ENCODE measurements at places on chromosomes 6 and 20. TPM values are rescaled to one million over a fixed set of nuclear protein-coding genes. Genes with fewer than 3 reads are reported as not detected.

Gene MDFI
- not detected for total RNA-seq

Gene LY6G6F
- total RNA-seq = not detected

DNA sequence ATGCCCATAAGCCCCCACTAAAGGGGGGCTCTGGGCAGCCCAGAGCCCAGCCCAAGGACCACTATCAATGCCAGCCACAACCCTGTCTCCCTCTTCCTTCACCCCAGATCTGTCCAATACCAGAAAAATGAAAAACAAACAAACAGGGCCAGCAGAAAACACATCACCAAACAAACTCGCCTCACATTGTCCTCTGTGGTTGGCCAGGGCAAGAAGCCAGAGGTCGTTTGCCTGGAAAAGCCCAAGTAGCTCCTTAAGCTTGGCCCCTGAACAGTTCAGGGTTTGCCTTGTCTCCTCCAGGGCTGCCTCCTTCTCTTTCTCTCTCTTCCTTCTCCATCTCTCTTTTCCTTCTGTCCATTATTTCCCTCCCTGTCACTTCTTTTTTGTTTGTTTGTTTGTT is 10.1 kb upstream of the SCUBE3 start:
- H3K27ac ChIP-seq = no peak overlapping the region
- peaks cover 32% of the 10 kb centered on the region for H3K27me3 ChIP-seq
- H3K36me3 ChIP-seq = no peaks in the 10 kb centered on the region

DNA sequence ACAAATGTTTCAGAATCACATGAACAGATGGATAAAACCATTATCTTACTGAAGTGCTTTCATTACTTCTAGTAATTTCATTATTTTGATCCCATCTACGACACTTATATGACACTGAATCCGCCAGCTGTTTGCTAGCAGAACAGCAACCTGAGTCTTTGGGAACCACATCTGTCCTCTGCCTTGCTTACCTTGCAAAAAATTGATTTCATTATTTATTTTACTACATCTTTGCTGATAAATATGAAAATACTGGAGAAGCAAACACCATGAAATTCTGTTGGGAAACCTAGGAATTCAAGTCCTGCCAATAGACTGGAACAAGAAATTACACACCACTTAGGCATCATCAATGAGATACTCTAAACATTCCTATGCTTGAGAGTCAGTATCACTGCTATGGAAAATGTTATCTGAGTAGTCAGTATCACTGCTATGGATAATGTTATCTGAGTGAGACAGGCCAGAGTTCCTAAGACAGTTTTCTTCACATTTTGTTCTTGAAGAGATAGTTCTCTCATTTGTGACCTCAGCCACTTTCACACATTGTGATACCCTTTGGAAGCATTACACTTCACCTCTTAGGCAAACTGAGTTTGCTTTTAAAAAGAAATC is 91.9 kb downstream of the PDE10A start:
- no peaks in the 10 kb centered on the region for H3K27me3 ChIP-seq
- no peaks in the 10 kb centered on the region for H3K36me3 ChIP-seq
- no peaks in the 10 kb centered on the region for H3K4me1 ChIP-seq
- no peak overlapping the region for H3K4me3 ChIP-seq

DNA sequence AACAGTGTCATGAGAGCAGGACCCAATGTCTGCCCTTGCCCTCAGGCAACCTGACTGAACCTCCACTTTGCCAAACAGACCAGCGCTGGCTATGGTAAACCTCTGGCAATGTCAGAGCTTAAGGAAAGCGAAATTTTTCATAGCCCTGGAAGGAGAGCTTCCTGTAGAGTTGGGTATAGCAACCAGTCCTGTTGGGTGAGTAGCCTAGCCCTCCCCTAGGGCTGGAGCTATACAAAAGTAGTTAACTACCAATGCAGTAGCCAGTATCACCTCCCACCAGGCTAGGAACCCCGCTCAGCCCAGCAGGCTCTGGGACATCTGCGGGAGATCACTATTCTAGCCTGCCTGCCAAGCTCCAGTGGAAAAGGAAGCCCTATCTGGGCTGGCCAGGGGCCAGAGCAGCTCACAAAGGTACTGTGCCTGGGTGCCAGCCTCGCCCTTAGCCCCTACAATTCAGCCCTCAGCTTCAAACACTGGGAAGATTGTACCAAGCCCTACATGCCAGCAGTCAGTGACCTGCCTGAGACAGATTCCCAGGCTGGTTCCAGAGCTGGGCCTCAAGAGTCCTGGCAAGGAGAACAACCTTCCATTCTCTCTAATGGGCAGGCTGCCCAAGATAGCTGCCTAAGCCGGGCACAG is 7.9 kb downstream of the WFDC3 start:
- H3K4me1 ChIP-seq = peaks cover 6% of the 10 kb centered on the region
- H3K4me3 ChIP-seq = no peak overlapping the region
- no peak for DNase-seq
- H3K27ac ChIP-seq = no peak overlapping the region
- no peaks in the 10 kb centered on the region for H3K27me3 ChIP-seq
